ENCODE measurements at places on chromosomes 12 and 14.

DNA sequence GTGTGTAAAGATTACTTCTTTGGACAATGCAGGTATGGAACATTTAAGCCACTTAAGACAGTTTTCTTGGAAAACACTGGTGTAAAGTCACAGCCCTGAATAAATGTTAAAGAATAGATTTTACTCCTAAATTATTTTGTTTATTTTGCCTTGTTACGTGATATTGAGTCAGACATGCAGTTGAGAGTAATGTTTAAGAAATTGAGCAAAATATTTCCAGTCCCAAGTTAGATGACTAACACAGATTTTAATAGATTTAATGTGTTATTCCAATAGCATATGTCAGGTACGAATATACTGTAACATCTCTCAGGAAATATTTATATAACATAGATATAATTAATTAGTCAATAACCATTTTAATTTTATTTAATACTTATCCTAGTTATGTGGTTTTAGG is 1361.7 kb downstream of the FSCB start:
- no peak for DNase-seq

GRCh38 chr14:101222362-101223070 is 319.0 kb upstream of the RTL1 start:
- DNase-seq, result no peak

- DNase-seq, result no peak
Observed at GRCh38 chr12:18888047-18888446, 150.1 kb downstream of the CAPZA3 start.

DNA sequence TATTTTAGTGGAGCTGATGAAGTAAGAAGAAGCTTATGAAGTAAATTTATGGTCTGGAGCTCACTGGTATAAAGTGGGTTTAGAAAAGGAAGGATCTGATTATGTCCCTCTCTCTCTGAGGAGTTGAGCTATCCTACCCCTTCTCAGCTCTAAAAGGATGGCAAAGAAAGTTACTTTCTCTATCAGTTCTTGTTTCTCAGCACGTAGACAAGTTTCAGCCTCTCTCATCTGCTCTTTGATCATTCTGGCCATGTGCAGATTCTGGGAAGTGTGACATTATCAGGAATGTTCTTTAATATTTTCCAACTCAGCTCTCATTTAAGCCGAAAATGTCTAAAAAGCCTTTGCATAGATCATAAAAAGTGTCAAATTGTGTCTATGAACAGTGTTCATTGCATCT is 5.8 kb upstream of the EGLN3 start:
- no peak for DNase-seq

DNA sequence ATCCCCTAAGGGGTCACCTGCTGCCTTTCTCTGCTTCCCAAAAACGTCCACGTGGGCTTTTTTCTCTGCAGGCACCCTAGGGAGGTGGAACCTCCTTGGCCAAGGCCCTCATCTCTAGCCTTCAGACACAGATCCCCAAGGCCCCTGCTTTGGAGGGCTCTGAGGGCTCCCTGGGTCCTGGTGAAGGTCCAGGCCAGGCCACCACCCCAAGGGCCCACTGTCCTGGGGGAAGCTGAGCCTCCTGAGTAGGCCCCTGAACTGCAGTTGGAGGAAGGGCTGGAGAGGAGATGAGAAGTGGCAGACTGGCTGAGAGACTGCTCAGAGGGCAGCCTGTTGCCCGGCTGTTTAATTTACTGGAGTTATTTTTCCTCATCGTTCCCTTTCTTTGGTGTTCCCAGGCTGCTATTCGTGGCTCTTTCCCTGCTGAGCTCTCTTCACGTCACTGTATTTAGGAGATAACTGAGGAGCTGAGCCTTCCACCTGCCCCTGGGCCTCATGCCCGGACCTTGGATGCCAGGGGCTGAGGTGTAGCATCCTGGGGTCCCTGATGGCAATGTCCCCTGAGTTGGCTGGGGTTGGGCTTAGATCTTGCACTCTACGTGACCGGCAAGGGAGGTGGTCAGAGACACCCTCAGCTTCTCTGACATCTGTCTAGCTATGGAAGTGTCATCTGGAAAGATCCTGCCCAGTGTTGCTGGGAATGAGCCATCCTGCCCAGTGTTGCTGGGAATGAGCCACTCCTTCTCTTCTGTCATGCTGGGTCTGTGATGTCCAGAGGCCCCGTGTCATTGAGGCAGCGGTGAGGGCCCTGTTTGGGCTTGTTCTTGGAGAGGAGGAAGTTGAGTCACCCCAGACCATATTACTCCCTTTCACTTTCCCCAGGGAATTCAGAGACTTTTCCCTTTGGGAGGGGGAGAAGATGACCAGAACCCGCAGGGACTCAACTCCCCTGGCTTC is 139.8 kb downstream of the TSPAN9 start:
- no peak for DNase-seq

GRCh38 chr14:102164241-102164641 is 24.5 kb downstream of the WDR20 start:
- DNase-seq, result no peak

DNA sequence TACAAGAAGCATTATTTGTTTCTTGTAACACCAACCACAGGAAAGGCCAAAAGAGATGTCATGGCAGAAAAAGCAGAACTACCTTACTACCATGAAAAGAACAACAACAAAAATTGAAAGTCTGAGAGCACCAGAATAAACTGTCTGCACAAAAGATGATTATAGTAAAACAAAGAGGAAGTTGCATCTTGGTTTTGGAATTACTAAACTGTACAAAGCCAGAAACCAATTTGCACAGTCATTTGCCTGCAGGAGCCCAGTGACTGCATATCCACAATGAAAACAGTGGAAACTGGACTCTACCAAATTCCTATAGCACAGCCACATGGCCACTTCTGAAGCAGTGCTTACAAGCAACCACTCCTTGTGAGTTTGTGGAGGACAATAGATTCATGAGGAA is 276.2 kb downstream of the SSPN start:
- DNase-seq, result no peak
